ENCODE measurements at places on chromosomes 5 and 9.

DNA sequence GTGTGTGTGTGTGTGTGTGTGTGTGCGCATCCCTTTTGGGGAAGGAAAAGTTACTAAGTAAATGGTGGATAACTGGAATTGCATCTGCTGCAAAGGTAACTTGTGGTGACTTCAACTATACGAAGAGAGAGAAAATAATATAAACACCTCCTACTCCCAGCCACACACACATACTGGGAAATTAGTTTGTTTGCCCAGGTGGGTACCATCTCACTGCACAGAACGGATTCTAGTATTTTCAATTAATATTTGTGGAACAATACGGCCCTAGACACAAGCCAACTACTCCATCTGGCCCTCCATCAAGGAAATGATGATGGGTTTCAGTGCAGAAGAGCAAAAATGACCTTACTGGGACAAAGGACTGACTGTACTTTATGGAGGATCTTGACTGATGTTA lies 32.2 kb upstream of the TXN start:
- DNase-seq, result no peak

GRCh38 chr5:134466241-134467069 lies 54.8 kb upstream of the CDKN2AIPNL start:
- DNase-seq, result no peak

GRCh38 chr5:54289769-54290168 lies 20.6 kb downstream of the ARL15 start:
- DNase-seq, result no peak

DNA sequence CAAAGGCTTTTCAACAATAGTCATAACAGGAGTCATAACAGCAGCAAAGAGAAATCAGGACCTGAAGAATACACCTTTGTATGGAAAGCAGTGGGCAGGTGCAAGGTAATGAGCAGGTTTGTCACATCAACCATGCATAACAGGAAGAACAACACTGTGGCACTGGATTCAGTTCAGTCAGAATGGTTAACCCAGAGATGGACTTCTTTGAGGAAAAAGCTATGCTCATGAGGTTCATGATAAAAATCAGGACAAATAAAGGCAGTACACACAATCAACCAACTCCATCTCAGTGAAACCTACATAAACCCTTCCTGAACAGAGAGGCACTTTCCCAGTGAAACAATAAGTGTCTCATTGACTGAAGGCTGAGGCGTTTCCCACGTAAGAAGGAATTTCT lies 27.0 kb downstream of the ABITRAM start:
- no peak for DNase-seq

DNA sequence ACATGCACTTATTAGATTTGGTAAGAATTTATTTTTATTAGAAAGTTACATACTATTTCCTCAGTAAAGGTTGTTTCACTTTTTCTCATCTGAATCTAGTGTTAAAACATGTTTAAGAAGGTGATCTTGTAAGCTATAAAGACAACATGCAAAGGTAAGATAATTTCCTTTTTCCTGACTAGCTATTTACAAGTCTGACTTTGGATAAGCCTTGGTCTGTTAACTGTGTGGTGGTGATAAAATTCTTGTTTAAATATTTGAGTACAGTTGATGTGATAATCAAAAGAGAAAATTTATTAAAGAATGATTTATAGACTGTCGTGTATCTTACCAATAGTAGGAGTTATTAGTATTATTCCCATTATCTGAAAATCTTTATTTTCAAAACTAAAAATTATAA lies 36.9 kb upstream of the GPR21 start:
- no peak for DNase-seq

DNA sequence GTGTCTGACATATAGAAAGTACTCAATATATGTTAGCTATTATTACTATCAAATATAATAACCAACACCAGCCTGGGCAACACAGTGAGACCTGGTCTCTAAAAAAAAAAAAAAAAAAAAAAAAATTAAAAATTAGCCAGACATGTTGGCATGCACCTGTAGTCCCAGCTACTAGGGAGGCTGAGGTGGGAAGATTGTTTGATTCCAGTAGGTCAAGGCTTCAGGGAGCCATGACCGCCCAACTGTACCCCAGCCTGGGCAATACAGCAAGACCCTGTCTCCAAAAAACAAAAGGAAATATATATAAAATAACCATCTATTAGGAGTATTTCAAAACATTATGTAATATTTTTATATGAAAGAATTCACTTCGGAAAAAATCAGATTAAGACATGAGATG lies 40.6 kb downstream of the CLINT1 start:
- DNase-seq, result no peak

DNA sequence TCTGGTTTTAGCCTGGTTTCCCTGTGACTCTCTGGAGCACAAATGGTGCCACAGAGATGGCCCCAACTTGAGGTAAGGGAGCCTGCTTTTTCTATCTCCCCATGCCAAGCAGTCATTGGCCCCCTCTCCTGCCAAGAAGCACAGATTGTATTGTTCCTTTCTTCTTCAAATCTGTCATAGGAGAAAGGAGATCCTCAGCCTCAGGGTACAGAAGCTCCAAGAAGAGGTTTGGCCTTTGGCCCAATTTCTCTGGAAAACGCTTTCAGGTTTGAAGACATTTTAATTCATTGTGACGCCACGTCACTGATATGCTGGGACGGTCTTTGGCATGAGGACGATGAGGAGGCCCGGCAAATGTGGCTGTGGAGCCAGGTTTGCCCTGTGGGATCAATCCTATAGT lies 29.2 kb upstream of the PANK3 start:
- DNase-seq, result no peak

DNA sequence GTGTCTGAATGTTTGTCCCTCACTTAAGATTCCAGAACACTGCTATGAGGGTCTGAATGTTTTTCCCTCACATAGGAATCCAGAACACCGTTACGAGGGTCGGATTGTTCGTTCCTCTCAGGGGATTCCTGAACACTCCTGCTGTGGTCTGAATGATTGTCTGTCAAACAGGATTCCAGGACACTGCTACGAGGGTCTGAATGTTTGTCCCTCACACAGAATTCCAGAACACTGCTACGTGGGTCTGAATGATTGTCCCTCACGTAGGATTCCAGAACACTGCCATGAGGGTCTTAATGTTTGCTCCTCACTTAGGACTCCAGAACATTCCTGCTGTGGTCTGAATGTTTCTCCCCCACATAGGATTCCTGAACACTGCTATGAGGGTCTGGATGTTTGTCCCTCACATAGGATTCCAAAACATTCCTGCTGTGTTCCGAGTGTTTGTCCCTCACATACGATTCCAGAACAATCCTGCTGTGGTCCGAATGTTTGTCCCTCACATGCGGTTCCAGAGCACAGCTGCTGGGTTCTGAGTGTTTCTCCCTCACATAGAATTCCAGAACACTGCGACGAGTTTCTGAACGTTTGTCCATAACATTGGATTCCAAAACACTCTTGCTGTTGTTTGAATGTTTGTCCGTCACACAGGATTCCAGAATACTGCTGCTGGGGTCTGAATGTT lies 199.5 kb downstream of the FOXD4L6 start:
- no peak for DNase-seq

DNA sequence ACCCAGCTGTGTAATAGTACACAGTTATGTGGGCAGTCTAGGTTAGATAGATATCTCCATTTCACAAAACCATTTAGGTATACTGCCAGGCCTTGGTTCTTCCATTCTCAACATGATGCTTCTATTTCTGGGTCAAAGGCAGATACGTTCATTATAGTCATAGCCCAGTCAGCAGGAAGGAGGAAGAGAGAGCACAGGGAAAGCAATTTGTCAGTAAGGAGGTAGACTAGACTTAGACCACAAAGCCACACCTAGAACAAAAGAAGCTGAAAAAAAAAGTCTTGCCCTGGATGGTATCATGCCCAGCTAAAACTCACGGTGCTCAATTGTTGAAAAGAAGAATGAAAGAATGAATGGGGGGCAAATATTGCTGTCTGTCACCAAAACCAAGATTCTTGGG lies 7.6 kb downstream of the INVS start:
- DNase-seq, result no peak

GRCh38 chr5:36305571-36306326 lies 4.0 kb upstream of the RANBP3L start:
- peak; percentile 57 for DNase-seq

- DNase-seq, result no peak
Observed at GRCh38 chr9:91208837-91209236, 152.9 kb downstream of the AUH start.

- DNase-seq, result no peak
Observed at GRCh38 chr9:116365056-116365471, 211.5 kb downstream of the PAPPA start.

- no peak for DNase-seq
Observed at GRCh38 chr5:11076945-11077613, 316.0 kb upstream of the DAP start.

DNA sequence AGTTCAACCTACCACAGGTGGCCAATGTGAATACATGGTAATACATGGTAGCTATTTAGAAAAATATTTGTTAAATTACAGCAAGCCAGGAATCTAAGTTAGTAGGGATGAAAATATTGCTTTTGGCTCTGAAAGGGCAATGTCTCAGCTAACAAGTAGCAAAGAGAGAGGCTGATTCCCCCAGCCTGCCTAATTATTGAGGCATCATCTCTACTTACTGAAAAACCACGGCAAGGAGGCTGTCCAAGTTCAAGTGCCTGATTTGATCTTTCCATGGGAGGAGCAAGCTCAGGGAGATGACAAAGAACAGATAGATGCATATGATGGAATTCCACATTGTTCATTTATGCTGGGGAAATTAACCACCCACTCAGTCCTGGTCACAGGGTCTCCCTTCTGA lies 28.7 kb upstream of the UBTD2 start:
- DNase-seq, result no peak

- DNase-seq, result peak; percentile 85
Observed at GRCh38 chr5:34415559-34416198, 240.4 kb upstream of the RAI14 start.

GRCh38 chr5:141529002-141529401 lies 40.1 kb downstream of the PCDHGC5 start:
- no peak for DNase-seq

DNA sequence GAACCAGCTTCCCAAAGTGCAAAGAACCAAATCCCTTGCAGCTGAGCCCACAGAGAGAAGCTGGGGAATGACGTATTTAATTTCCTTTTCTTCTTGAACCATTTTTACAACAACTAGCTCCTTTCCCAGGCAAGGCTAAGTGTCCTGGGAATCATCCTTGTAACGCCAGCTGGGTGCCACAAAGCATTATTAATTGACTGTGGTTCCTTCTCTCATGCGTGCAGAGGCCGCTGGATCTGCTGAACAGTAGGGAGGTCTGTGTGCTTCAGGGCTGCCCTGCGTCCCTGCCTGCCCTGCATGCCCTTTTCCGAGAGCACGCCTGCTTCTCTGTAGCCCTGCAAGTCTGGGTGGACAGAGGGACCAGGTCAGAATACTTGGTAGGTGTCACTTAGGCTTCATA lies 124.1 kb upstream of the OTULINL start:
- no peak for DNase-seq

DNA sequence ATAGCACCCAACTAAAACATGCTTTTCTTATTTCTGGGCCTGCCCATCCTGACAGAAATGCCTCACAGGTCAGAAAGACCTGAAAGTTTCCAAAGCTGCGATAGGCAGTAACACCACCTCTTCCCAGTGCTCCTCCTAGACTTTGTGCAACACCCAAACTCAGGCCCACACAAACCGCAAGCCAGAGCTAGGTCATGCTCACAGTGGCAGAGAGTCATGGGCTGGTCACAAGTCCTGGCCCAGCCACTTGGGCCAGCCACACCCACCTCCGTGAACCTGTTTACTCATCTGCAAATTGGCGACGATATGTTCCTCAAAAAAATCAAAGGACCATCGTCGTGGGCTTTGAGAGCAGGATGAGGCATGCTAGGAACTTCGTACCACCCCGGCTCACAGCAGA lies 44.0 kb upstream of the SLC25A51 start:
- no peak for DNase-seq
